Adrenal gland (tissue), 19 donors: ENCODE measurements at places on chromosomes 6 and 20. TPM values are rescaled to one million over a fixed set of nuclear protein-coding genes. Genes with fewer than 3 reads are reported as not detected.
A peak's percentile ranks its signal among the peaks of the same experiment; 100 is the strongest.

- no peaks in the 10 kb centered on the region for H3K4me1 ChIP-seq
- no peak overlapping the region for H3K27ac ChIP-seq
- no peaks in the 10 kb centered on the region for H3K36me3 ChIP-seq
- no peaks in the 10 kb centered on the region for H3K27me3 ChIP-seq
- H3K4me3 ChIP-seq = no peak overlapping the region
- DNase-seq = no peak
Measured at GRCh38 chr6:166907871-166908806, 48.2 kb downstream of the RNASET2 start.

- no peak overlapping the region for H3K4me3 ChIP-seq
- peak overlapping the region; percentile 2 for H3K27ac ChIP-seq
- no peak for DNase-seq
- H3K27me3 ChIP-seq = no peaks in the 10 kb centered on the region
- H3K36me3 ChIP-seq = no peaks in the 10 kb centered on the region
Measured at GRCh38 chr6:42404484-42404883, 47.2 kb downstream of the TRERF1 start.

DNA sequence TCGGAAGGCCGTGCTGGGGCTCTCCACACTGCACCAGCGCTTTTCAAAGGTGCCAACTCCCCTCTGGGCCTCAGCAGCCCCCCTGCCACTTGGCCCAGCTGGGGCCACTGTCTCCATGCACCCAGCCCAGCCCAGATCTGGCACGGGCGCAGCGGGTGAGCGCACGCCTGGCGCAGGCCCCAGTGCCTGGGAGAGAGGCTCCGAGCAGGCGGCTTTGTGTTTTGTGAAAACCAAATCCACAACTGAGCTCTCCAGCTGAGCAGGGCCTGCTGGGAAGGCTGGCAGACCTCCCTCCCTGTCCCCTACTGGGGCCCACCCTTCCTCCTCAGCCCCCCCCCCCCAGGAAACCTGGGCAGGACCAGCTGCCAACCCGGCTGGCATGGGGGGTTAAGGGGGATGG, 17.0 kb downstream of the MDGA1 start:
- H3K27me3 ChIP-seq = no peaks in the 10 kb centered on the region
- no peak overlapping the region for H3K27ac ChIP-seq
- DNase-seq = no peak
- no peak overlapping the region for H3K4me3 ChIP-seq
- H3K36me3 ChIP-seq = no peaks in the 10 kb centered on the region

GRCh38 chr20:20736303-20736702, 23.9 kb upstream of the RALGAPA2 start:
- DNase-seq = no peak
- no peaks in the 10 kb centered on the region for H3K27me3 ChIP-seq
- H3K36me3 ChIP-seq = no peaks in the 10 kb centered on the region
- no peak overlapping the region for H3K27ac ChIP-seq
- no peak overlapping the region for H3K4me3 ChIP-seq
- H3K4me1 ChIP-seq = peaks cover 15% of the 10 kb centered on the region

- no peaks in the 10 kb centered on the region for H3K4me1 ChIP-seq
- DNase-seq = peak; percentile 64
- no peak overlapping the region for H3K4me3 ChIP-seq
- no peak overlapping the region for H3K27ac ChIP-seq
- no peaks in the 10 kb centered on the region for H3K36me3 ChIP-seq
Measured at GRCh38 chr6:39496915-39497314, 174.4 kb upstream of the KCNK16 start.

SLC22A2 gene
- total RNA-seq = not detected

GABRR1 gene
- total RNA-seq = not detected

RPL7L1 gene
- total RNA-seq = 90.2 TPM
